Stomach (tissue), 19 donors: ENCODE measurements at places on chromosomes 7 and 10. TPM values are rescaled to one million over a fixed set of nuclear protein-coding genes. Genes with fewer than 3 reads are reported as not detected.

- H3K4me3 ChIP-seq, result no peak overlapping the region
- H3K27me3 ChIP-seq, result no peaks in the 10 kb centered on the region
- no peak overlapping the region for H3K27ac ChIP-seq
- H3K36me3 ChIP-seq, result no peaks in the 10 kb centered on the region
- no peak for DNase-seq
Observed at GRCh38 chr10:31130406-31130805, 98.7 kb upstream of the ZNF438 start.

TAS2R41 gene
- not detected for total RNA-seq

GRCh38 chr7:93171606-93172226 is 23.5 kb upstream of the SAMD9L start:
- no peaks in the 10 kb centered on the region for H3K4me1 ChIP-seq
- no peak overlapping the region for H3K27ac ChIP-seq
- no peak for DNase-seq

- no peaks in the 10 kb centered on the region for H3K27me3 ChIP-seq
- no peaks in the 10 kb centered on the region for H3K4me1 ChIP-seq
- H3K36me3 ChIP-seq, result no peaks in the 10 kb centered on the region
Observed at GRCh38 chr7:40907286-40907685, 772.5 kb downstream of the SUGCT start.

TMEM196 gene
- total RNA-seq, result not detected

GRCh38 chr7:37357637-37357996 is 91.0 kb downstream of the ELMO1 start:
- H3K27ac ChIP-seq, result no peak overlapping the region
- no peaks in the 10 kb centered on the region for H3K27me3 ChIP-seq
- no peak for DNase-seq
- H3K36me3 ChIP-seq, result no peaks in the 10 kb centered on the region

GRCh38 chr10:34528320-34528719 is 286.8 kb downstream of the PARD3 start:
- no peaks in the 10 kb centered on the region for H3K36me3 ChIP-seq
- DNase-seq, result no peak
- no peak overlapping the region for H3K4me3 ChIP-seq
- no peaks in the 10 kb centered on the region for H3K27me3 ChIP-seq

GRCh38 chr7:13257661-13258060 is 570.2 kb downstream of the ARL4A start:
- H3K27me3 ChIP-seq, result no peaks in the 10 kb centered on the region
- no peaks in the 10 kb centered on the region for H3K36me3 ChIP-seq
- no peak overlapping the region for H3K27ac ChIP-seq
- no peaks in the 10 kb centered on the region for H3K4me1 ChIP-seq
- DNase-seq, result no peak
- H3K4me3 ChIP-seq, result no peak overlapping the region

GRCh38 chr10:60825520-60825919 is 47.2 kb downstream of the CDK1 start:
- H3K27me3 ChIP-seq, result no peaks in the 10 kb centered on the region
- no peaks in the 10 kb centered on the region for H3K36me3 ChIP-seq
- H3K4me1 ChIP-seq, result no peaks in the 10 kb centered on the region
- no peak overlapping the region for H3K4me3 ChIP-seq

DNA sequence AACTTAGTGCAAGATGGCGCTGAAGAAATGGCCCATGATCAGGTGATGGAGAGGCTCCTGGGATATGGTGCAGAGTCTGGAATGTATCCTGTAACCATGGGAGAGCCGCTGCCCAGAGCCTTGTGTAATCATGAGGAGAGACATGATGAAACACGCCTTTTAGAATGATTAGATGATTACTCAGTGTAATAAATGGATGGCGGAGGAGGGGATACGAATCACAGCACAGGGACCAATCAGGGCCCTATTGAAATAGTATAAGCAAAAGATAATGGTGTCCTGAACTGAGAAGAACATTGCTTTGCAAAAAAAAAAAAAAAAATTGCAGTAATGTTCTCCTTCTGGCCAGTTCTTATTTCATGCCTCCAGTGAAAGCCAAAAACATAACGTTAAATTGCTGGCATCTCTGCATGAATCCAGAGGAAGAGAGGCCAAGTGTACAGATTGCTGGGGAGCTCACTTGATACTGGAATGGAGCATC is 668.5 kb upstream of the AUTS2 start:
- H3K27me3 ChIP-seq, result no peaks in the 10 kb centered on the region
- no peaks in the 10 kb centered on the region for H3K4me1 ChIP-seq
- H3K4me3 ChIP-seq, result no peak overlapping the region
- no peaks in the 10 kb centered on the region for H3K36me3 ChIP-seq
- peak; percentile 29 for DNase-seq

DNA sequence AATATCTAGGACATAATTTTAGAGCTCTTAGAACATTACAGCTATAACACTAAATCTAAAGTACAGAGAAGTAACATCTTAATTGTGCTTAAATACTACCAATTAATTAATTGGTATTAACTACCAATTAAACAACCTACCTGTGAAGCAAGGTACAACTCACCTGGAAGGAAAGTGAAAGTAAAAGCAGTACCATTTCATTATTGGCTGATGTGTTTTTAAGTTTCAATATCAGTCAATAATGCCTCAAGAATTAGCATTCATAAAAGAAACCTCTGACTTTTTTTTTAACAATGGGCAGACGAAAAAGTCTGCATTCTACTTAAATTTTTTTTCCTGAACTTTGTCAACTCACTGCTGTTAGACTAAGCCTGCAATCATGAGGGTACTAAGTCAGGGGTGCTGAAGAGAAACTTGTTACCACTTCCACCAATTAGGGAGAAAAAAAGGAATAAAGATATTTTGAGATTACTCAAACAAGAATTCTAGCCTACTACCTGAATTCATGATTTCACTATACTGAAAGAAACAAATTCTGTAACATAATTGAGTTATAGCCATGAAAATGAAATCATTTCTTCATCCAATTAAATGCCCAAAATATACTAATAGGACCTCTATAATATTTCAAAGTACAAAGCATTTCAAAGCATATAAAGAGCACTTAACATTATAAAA is 19.9 kb downstream of the UPF2 start:
- DNase-seq, result peak; percentile 9
- H3K36me3 ChIP-seq, result peaks cover 27% of the 10 kb centered on the region
- peaks cover 59% of the 10 kb centered on the region for H3K4me1 ChIP-seq

CALML5 gene
- not detected for total RNA-seq

GRCh38 chr7:135246191-135246825 is 12.7 kb downstream of the STRA8 start:
- H3K27me3 ChIP-seq, result no peaks in the 10 kb centered on the region
- no peaks in the 10 kb centered on the region for H3K4me1 ChIP-seq
- no peaks in the 10 kb centered on the region for H3K36me3 ChIP-seq
- DNase-seq, result peak; percentile 22
- H3K27ac ChIP-seq, result no peak overlapping the region

CYP2C19 gene
- 43.2 TPM for total RNA-seq

DNA sequence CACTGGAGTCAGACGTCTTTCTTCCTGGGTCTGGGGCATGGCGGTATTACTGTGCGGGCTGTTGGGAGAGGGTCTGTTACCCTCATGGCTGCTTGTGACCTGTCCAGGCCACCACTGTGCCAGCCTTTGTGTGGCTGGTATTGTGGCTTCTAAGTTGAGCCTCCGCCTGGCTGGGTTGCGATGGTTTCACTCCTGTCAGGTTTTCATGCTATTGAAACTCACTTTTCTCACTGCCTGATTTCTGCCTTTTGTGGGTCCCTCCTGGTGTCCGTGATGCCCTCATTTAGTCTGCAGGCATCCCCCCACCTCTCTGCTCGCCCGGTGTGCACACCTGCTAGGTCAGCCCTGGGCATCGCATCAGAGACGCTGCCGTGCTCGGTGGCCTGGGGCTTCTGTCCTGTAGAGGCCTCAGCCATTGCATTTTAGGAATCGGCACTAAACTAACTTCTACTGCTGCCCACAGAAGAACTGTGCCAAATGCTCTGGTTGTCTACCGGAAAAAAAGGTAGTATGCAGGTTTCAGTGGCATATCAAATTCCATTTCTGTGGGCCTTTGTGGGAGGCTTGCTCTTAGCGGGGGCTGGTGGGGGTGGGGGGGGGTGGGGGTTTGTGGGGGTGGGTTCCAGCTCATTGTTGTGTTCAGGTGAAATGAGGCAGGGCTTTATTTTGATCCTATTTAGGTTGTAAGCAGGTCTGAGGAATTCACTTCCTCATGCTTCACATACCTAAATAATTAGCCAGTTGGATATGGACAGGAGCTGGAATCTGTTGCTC is 64.3 kb downstream of the MGMT start:
- DNase-seq, result no peak
- peaks cover 29% of the 10 kb centered on the region for H3K4me1 ChIP-seq
- no peak overlapping the region for H3K4me3 ChIP-seq
- no peak overlapping the region for H3K27ac ChIP-seq

HMX2 gene
- not detected for total RNA-seq

- no peak overlapping the region for H3K27ac ChIP-seq
- no peaks in the 10 kb centered on the region for H3K36me3 ChIP-seq
- H3K27me3 ChIP-seq, result no peaks in the 10 kb centered on the region
- H3K4me3 ChIP-seq, result no peak overlapping the region
Observed at GRCh38 chr7:38382684-38383083, 109.2 kb upstream of the TARP start.

PALD1 gene
- total RNA-seq, result 25.1 TPM

GIMAP1 gene
- total RNA-seq, result not detected

SEMA3E gene
- 9.2 TPM for total RNA-seq

DNA sequence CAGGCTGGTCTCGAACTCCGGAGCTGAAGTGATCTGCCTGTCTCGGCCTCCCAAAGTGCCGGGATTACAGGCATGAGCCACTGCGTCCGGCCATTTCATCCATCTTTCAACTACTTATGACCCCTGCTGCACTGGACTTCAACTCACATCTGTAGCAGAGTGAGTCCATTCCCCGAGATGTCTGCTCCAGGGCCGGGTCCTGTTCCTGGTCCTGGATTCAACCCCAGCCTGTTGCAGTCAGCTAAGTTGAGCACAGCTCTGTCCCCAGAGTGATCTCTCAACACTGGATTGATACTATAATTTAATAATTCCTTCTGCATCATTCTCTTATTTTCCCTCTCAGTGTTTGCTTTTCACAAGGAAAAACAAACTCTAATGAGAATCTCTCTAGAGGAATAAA is 25.8 kb downstream of the PRTFDC1 start:
- DNase-seq, result no peak
- no peaks in the 10 kb centered on the region for H3K36me3 ChIP-seq
- no peak overlapping the region for H3K27ac ChIP-seq
- H3K4me3 ChIP-seq, result no peak overlapping the region
- no peaks in the 10 kb centered on the region for H3K4me1 ChIP-seq

- H3K27ac ChIP-seq, result peak overlapping the region; percentile 91
- no peaks in the 10 kb centered on the region for H3K36me3 ChIP-seq
- H3K27me3 ChIP-seq, result no peaks in the 10 kb centered on the region
Observed at GRCh38 chr10:97543025-97543546, 29.5 kb upstream of the ANKRD2 start.

TYW1 gene
- 74.7 TPM for total RNA-seq

OR2A12 gene
- total RNA-seq, result not detected

GRCh38 chr7:51079494-51079893 is 237.1 kb downstream of the COBL start:
- no peak overlapping the region for H3K27ac ChIP-seq
- H3K4me3 ChIP-seq, result no peak overlapping the region
- peaks cover 29% of the 10 kb centered on the region for H3K36me3 ChIP-seq
- no peaks in the 10 kb centered on the region for H3K4me1 ChIP-seq

DNA sequence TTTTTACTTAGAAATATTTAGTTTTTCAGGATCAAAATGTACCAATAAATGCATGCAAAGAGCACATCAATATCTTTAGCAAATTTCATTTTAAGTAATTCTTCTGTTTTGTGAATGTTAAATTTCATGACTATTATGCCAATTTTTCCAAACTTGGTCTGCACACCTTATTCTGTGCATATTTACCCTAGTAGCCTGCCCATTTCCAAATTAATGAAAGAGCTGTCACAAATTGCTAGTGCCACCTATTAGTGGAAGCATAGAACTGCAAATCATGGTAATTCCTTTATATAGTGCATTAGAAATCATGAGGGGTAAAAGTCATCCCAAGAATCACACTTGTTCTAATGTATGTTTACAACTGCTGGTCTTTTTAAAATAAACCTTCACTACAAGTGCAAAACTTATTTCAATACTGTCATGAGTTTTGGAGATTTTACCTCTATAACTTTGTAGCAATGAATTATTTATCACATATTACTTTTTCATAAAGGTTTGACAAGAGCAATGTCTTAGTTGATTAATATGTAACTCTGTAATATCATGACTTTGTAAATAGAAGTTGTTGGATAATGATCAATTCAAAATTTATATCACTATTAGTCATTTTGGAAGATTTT is 5.7 kb downstream of the SEMA3A start:
- no peak overlapping the region for H3K27ac ChIP-seq
- no peak for DNase-seq
- no peak overlapping the region for H3K4me3 ChIP-seq
- no peaks in the 10 kb centered on the region for H3K36me3 ChIP-seq

CREB5 gene
- 13.2 TPM for total RNA-seq

- H3K4me3 ChIP-seq, result no peak overlapping the region
- H3K36me3 ChIP-seq, result no peaks in the 10 kb centered on the region
- H3K27ac ChIP-seq, result no peak overlapping the region
- no peaks in the 10 kb centered on the region for H3K4me1 ChIP-seq
Observed at GRCh38 chr10:4561296-4561695, 264.7 kb upstream of the AKR1E2 start.

DNA sequence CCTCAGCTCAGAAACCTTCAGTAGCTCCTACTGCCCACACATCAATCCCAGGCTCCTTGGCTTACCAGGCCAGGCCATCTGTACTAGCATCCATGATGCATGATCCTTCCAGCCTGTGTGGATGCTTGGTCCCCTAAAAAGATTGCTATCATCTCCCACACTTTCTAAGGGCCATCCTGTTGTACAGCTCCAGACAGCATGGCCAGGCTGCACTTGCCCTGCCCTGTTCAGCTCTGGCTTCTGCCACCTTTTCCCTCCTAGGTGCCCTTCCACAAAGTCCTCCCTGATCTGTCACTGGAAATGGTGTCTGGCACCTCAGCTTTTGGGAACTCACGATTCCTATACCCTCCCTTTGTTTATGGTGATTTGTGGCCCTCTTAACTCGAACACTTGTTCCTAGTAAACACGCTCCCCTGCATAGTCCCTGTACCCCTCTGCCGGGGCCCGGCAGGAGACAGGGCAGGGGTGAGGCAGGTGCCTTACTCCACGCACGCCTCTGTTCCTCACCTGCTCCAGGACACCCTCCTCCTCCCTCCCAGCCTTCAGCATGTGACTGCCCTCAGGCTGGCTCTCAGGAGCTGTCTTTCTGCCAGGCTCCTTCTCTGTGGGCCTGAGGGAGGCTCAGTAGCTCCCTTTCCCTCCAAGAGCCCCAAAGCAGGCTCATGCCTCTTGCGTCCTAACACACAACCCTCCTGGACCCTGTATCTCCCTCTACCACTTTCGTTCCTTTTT is 71.8 kb downstream of the CDH23 start:
- no peaks in the 10 kb centered on the region for H3K36me3 ChIP-seq
- no peaks in the 10 kb centered on the region for H3K4me1 ChIP-seq
- no peak for DNase-seq
- H3K27me3 ChIP-seq, result no peaks in the 10 kb centered on the region
- no peak overlapping the region for H3K27ac ChIP-seq

PIP gene
- total RNA-seq, result not detected

CHAT gene
- not detected for total RNA-seq

GRCh38 chr7:108059526-108059925 is 56.6 kb upstream of the LAMB1 start:
- H3K27ac ChIP-seq, result no peak overlapping the region
- no peak overlapping the region for H3K4me3 ChIP-seq
- no peaks in the 10 kb centered on the region for H3K27me3 ChIP-seq
- no peaks in the 10 kb centered on the region for H3K4me1 ChIP-seq

- H3K4me1 ChIP-seq, result no peaks in the 10 kb centered on the region
- H3K4me3 ChIP-seq, result no peak overlapping the region
- H3K36me3 ChIP-seq, result no peaks in the 10 kb centered on the region
- H3K27ac ChIP-seq, result no peak overlapping the region
- DNase-seq, result no peak
Observed at GRCh38 chr7:155361346-155361680, 63.6 kb downstream of the INSIG1 start.
